Left forelimb (tissue), 1 donor: ENCODE measurements at places on chromosomes 16 and 17.

DNA sequence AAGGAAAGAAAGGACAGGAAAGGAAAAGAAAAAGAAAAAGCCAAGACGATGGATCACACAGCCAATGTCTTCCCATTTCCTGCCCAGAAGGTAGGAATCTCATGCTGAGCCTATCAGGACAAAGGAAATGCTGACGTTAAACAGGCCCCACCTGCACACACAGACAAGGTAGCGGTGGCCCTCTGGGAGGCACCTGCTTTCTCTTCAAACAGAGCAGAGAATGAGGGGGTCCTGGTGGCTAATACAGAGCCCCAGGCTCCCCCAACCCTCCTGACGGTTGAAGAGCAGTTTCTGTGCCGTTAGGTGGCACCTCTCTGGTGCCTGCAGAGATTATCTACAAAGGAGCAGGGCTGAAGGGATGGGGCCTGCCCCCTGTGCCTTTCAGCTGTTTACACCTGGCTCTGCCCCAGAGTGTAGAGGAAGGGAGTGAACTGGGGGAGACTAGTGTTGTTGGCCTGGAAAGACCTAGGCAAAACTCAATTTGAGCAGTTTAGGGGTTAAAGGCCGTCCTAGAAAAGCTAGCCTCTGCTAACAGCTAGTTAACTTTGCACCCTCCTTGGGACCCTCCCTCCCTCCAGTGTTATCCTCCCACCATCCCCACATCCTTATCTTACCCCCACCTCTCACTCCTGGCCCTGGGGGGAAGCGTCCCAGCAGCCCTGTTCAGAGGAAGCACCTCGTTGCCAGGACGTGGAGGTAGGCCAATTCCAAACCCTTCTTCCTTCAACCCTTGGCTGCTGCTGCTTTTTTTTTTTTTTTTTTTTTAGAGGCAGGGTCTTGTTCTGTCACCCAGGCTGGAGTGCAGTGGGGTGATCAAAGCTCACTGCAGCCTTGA, 56.3 kb downstream of the ARHGAP27 start:
- DNase-seq: peak; percentile 11

DNA sequence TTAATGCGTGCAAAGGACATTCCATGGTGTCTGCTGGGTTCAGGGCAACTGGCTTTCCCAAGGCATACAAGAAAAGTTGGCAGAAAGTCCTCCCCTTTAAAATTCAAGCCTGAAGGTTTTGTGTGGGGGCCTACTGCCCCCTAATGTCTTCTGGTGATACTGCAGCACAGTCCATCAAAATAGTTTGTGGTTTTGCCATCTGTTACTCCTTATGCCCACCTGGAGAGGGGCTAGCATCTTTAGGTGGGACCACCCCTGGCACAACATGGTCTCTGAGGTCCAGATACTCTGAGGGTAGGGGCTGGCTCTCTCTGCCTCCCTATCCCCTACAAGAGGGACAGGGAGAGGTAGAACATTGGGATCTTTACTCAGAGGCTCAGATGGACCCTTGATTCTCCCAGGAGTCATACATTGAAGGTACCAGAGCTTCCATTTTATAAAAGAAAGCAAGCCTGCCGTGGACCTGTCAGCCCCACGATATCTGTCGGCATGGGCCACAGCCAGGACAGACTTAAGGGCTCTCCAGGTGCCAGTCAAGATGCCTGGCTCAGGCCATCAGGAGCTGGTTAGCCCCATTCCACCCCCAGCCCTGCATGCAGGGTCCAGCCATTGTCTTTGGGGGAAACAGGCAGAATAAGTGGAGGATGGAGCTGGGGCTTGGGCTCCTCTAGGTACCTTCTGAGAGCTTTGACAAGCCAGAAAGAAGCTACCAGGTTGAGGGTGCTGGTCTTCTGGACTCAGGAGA, 6.3 kb downstream of the ESRP2 start:
- no peak for DNase-seq

DNA sequence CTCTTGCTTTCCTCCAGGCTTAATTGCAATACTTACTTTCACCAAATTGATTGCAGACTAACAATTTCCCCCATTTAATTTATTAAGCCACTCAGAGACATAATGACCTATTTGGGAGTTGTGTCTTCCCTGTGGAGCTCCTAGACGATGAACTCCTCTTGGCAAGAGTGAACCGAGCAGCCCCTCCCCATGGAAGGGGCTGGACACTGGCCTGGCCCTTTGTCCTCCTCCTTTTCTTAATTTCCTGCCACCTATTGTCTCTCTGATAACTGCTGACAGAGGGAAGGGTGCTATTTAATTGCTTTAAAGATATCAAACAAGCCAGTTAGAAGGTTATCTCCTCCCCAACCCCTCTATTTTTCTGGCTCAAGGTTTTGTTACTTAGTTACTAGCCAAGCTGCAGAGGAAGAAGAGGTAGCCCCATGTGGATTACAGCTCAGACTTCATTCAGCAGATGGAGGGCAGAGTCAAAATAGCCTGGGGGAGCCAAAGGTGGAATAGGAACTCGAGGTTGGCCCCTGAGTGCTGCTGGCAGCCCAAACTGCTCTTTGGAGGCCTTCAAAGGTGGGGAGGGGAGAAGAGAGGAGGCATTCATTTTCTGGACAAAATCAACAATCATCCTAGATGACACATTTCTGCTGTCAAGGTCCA, 3.7 kb upstream of the SSTR2 start:
- DNase-seq: no peak

DNA sequence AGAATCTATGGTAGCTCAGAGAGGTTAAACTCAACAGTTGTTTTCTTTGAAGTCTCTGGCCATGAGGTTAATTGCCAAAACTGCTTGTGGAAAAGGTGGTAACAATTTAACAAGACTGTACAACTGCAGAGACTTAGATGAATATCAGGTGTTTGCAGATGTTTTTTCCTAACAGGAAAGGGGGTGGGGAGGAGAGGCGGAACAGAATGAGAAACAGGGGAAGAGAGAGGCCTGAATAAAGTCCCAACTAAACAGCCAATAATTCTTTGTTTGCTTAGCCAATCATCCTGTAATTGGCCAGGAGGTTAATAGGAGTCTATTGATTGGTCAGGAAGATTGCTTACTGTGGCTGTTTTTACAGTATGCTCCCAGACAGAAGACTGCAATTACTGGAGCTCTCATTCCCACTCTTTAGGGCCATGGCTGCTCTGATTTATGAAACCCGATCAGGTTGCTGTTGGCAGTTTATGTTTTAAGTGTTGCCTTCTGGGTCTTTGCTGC, 249.7 kb upstream of the TBX2 start:
- DNase-seq: no peak

GRCh38 chr17:7448461-7448860, 3.6 kb downstream of the CHRNB1 start:
- DNase-seq: no peak

DNA sequence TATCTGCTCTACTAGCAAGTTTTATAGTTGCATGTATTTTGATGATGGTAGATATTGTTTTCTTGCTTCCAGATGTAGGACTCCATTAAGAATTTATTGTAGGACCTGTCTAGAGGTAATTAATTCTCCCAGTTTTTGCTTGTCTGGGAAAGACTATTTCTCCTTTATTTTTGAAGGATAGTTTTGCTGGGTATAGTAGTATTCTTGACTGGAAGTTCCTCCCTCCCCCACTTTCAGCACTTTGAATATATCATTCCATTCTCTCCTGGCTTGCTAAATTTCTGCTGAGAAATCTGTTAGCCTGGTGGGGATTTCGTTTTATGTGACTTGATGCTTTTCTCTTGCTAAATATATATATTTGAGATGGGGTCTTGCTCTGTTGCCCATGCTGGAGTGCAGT, 8.0 kb upstream of the PHB1 start:
- no peak for DNase-seq

GRCh38 chr17:42118545-42118944, 2.6 kb downstream of the KAT2A start:
- DNase-seq: no peak

- no peak for DNase-seq
These were observed at the start of gene SLC22A31 for GRCh38 chr16:89200124-89200849. SLC22A31 (minus strand) TSS chr16:89200537; CDS start chr16:89200501, 36 bp downstream.

GRCh38 chr17:80970762-80971703, 20.6 kb upstream of the CHMP6 start:
- no peak for DNase-seq

DNA sequence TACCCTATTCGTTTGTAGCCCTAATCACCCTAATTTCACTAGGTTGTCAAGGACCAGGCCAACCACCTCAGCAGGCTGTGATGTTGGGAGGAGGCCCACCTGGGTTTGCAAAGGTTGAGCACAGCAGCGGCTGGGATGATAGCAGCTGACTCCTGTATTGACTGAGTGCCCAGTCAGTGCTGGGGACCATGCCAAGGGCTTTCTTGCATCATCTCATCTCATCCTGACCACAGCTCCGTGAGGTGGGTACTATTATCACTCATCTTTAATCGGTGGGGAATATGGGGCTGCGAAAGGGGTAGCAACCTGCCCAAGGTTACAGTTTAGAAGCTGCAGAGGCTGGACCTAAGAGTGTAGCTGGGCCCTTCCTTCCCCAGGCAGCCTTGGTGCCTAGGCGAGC, 11.7 kb downstream of the ATPAF2 start:
- DNase-seq: no peak

- no peak for DNase-seq
These were observed 122.1 kb downstream of the SNX29 start for GRCh38 chr16:12098429-12099310.

GRCh38 chr17:74776044-74776962, at the start of gene NAT9:
NAT9 (minus strand) TSS chr17:74776345; CDS start chr17:74775698, 647 bp downstream.
- peak; percentile 100 for DNase-seq
